ENCODE measurements at places on chromosomes 16 and 17.

- DNase-seq, result no peak
These were observed 128.6 kb downstream of the SHISA6 start for GRCh38 chr17:11369575-11369974.

DNA sequence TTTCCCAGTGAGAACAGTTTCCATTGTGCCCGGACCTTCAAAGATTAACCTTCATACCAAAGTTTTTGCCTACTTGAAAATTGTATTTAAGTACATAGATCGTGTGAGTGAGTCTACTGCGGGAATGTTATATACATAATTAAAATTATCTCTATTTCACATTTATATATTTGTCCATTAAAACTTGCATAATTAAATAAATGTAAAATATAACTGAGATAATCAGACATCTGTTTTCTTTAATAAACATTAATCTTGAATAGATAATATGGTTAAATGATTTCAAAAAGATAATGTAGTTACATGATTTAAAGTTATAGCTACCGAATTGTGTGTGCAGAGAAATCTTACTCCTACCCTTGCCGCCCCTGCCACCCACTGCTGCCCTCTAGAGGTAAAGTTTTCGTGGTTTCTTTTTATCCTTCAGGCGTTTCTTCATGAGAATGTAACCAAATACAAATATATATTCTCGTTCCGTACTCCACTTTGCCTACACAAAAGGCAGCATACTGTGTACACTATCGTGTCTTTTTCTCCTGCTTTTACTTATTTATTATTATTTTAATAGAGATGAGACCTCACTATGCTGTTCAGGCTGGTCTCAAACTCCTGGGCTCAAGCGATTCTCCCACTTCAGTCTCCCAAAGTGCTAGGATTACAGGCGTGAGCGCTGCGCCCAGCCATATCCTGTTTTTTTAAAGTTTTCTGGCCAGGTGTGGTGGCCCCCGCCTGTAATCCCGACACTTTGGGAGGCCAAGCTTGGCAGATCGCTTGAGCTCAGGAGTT is 35.6 kb downstream of the RPA1 start:
- DNase-seq, result no peak

- no peak for DNase-seq
These were observed 205.7 kb upstream of the CPHXL start for GRCh38 chr16:75931970-75932369.

DNA sequence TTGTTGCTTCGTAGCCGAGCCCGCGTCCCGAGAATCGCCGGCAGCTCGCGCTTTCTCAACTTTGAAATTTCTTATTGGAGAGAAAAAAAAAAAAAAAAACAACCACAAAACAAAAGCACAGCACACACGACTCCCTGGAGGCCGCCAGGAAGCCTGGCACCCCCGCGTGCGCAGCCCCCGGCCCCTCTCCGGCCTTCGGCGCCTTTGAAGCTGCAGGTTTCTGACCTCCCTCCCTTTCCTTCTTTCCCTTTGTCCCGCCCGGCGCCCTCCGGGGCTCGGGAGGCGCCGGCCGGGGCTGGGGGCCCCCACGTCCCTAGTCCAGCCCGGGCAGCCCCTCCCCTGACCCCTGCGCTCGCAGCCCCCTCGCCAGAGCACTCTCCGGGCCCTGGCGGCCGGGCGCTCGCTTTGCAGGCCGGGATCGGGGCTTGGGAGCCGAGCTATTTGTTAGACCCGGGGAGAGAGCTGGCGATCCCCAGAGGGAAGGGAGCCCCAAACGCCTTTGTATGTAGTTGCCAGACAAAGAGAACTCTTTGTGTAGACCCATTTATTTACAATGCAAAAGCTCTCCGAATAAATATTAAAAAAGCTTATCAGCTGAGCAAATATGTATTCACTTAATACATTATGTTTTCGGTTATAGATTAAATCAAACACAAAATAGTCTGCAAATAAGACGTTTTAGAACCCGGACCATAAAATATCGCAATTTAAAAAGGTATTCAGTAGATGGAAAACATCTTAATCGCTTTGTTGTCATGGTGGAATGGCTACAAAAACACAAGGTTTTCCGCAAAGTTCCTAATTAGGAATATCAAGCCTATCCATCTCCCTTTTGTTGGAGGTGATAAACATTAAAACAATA is 2.3 kb downstream of the BAHCC1 start:
- no peak for DNase-seq

DNA sequence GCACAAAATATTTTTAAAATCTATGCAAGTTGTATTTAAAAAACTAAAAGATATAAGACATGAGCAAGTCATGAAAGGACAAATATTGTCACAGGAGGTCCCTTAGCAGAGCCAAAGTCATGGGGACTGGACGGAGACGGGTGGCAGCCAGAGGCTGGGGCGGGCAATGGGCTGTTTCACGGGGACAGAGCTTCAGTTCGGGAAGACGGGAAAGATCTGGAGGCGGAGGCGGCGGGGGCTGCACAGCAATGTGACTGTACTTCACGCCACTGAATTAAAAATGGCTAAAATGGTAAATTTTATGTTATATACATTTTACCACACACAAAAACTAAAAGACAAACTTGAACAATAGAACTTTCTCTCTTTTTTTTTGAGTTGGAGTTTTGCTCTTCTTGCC is 60.0 kb upstream of the METRNL start:
- DNase-seq, result peak; percentile 17

- DNase-seq, result no peak
These were observed 544 bp upstream of the EVI2A start for GRCh38 chr17:31321966-31322365.

DNA sequence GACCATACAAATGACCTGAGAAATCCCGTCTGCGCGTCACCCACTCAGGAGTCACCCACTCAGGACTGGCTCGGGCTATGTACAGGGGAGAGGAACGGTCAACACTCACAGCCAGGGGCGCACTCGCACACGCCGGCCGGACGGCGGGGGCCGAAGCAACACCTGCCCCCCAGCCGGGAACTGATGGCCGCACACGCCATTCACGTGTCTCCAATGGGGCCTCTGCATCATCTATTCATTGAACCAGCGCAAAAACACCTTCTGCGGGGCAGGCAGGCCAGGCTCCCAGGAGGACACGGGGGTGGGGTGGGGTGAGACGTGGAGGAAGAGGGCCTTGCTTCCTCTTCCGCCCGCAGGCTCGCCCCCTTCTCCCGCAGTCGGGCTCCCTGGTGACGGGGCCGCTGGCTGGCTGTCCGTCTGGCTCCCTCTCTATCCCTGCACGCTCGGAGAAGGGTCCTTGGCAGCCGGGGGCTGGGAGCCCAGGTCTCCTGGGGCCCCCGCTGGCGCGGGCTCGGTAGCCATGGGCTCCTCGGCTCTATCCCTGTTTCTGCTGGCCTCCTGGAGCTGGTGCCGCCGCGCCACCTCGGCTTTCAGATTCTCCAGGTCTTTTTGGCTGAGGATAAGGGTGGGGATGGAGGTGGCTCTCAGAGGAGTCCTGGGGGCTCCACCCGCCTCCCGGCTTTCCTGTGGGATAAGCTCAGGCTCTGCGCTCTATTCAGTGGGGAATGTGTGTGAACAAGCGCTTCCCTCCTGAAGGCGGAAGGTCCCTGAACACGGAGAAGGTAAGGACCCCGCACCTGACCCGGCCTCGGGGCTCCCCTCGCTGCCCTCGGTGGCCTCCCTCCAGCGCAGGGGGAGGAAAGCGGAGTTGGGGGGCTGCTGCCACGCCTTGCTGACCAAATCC is 21.1 kb downstream of the CLUH start:
- DNase-seq, result no peak

GRCh38 chr16:72561-73548 is at the start of gene RHBDF1:
RHBDF1 (minus strand) TSS chr16:72631; CDS start chr16:65015, 7,616 bp downstream.
- DNase-seq, result no peak

GRCh38 chr16:2692948-2693651 is 10.8 kb downstream of the KCTD5 start:
- DNase-seq, result no peak

DNA sequence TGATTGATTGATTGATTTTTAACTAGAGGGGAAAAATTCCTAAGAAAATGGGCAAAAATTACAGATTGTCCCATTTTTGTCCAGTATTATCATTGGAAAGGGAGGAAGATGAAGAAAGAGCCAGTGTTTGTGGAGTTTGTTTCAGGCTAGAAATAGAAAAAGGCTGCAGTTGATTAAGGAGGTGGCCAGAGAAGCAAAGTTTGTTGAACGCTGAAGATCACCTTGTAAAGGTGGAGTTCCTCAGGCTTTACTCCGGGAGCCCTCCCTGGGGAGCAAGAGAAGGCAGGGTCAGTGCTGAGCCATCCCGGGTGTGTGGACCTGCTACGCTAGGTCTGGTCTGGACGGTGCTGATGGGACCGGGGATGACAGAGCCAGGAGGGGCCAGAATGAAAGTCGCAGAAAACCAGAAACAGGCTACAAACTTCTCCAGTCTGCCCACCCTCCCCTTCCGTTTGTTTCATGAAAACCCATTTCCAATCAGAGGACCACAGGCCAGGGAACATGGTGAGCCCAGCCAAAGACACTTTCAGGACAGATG is 222.6 kb upstream of the FOXF1 start:
- no peak for DNase-seq

DNA sequence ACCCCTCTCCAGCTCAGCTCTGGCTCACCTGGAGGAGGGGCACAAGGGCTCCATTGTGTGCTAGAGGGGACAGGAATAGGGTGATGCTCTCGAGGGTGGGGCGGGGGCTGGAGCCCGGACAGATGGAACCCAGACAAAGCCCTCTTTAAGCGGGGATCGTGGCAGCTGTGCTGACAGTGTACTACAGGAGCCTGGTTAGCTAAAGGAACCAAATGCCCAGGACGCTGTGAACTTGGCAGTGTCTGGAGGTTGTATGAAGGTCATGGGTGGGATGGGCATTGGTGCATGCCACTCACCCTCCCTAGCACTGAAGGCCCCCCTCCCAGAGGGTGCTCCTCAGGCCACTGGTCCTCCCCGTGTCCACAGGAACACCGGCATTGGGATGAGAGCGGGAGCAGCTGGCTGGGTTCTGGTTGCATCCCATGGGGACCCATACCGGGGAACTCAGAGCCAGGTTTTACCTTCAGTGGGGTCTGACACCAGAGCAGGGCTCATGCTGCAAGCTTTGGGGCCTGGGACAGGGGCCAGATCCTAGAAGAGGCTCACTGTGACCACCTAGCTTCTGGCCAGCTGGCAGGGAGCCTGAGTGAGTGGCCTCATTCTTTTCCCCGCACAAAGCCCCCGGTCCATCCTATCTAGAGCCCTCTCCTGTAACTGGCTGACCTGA is 11.9 kb downstream of the KIF19 start:
- DNase-seq, result no peak

- DNase-seq, result no peak
These were observed 168.8 kb upstream of the CHMP6 start for GRCh38 chr17:80822700-80823410.

- DNase-seq, result no peak
These were observed 12.1 kb upstream of the TMEM92 start for GRCh38 chr17:50262001-50262794.

GRCh38 chr16:21628121-21628726 is 24.2 kb downstream of the IGSF6 start:
- DNase-seq, result no peak

GRCh38 chr17:36036235-36036634 is 18.5 kb upstream of the CCL23 start:
- DNase-seq, result no peak

DNA sequence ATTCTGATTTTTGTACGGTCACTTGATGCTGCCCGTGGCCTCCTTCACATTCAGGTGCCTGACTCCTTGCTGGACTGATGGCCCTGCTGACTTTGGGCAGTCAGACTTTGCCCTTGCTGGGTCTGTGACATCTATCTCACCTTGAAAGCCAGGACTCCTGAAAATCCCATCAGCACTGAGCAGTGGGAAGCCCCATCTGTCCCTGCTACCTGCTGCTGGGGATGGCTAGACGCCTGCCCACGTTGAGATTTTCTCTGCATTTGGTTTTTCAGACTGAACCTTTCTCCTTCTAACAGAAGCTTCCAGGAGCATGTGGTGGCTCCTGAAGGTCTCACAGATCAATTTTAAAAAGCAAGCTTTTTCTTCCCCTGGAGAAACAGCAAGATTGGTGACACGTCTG is 10.2 kb upstream of the ZNF18 start:
- no peak for DNase-seq

GRCh38 chr17:77352996-77353395 is 212.2 kb downstream of the SEC14L1 start:
- peak; percentile 63 for DNase-seq

DNA sequence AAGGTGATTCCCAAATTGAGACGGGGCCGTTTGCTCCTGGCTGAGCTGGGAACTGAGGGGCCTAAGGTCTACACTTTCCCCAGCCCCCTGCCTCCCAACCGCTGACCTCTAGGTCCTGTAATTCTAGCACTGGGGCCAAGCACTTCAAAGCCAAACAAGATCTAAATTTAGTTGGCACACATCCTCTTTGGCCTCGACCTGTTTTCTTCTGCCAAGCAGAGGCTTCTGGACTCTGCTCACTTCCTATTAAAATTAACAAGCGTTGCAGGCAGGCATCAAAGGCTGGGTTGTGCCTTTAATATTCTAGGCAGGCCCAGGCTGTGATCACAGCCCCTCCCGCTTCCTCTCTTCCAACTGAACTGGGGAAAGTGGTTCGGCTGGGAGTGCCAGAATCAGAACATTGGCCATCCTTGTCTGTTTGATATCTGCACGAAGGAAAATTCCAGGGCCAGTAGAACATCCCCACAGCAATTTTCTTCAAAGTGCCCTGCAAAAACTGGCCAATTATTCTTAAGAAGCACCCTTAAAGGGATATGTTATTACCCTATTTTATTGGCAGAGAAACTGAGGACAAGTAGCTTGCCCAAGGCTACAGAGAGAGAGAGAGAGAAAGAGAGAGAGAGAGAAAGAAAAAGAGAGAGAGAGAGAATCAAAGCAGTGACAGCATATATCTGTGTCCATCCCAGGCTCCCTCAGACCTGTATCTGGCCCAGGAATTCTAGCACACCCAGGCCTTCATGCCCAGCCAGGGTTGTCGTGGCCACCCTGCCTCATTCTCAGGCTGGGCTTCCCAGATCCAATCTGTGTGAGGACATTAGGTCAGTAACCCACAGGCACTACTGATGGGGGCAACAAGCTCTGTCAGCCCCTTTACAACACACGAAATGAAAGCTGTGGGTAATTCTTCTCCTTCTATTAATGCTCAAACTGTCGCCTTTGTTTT is 12.8 kb upstream of the MT4 start:
- DNase-seq, result no peak

DNA sequence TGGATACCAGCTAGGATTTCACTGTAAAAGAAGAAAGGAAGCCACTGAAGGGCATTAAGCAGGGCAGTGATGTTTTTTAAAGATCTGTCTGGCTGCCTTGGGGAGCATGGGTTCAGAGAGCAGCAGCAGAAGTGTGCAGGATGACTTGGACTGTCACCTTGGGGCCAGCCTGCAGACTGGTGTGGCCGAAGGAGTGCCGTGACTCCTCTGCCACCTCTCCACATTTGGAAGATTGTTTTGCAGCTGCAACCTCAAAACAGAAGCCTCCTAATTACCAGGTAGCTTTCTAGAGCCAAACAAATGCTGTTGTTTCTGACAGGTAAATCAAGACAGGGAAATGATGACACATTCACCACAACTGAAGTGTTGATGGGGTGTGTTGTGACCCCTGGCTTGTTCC is 681.4 kb downstream of the WWOX start:
- DNase-seq, result no peak
